ENCODE measurements at places on chromosomes 16 and 17.

GRCh38 chr16:50093607-50094539 lies 28.1 kb downstream of the HEATR3 start:
- no peak for DNase-seq

GRCh38 chr17:69434164-69434579 lies 19.7 kb downstream of the MAP2K6 start:
- DNase-seq: peak; percentile 9

- DNase-seq: no peak
These were observed 31.4 kb downstream of the ITGB3 start for GRCh38 chr17:47285003-47285402.

GRCh38 chr17:65914784-65915342 lies 277.1 kb downstream of the CEP112 start:
- DNase-seq: no peak

DNA sequence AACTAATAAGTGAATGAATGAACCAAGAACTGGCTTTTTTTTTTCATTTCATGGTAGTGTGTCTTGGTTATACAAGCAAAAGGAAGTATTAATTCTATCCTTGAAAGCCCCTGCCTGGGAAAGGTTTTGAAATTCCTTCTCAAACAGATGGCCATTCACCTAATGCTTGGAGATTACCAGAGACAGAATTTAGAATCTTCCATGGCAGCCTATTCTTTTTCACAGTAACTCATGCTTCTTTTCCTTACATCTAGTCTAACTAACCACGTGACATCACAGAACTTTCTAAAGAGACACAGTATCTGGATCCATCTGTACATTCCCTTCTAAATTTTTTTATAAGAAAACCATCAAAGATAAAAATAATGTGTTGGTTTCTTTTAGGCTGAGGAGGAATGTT lies 151.6 kb downstream of the FTO start:
- no peak for DNase-seq

DNA sequence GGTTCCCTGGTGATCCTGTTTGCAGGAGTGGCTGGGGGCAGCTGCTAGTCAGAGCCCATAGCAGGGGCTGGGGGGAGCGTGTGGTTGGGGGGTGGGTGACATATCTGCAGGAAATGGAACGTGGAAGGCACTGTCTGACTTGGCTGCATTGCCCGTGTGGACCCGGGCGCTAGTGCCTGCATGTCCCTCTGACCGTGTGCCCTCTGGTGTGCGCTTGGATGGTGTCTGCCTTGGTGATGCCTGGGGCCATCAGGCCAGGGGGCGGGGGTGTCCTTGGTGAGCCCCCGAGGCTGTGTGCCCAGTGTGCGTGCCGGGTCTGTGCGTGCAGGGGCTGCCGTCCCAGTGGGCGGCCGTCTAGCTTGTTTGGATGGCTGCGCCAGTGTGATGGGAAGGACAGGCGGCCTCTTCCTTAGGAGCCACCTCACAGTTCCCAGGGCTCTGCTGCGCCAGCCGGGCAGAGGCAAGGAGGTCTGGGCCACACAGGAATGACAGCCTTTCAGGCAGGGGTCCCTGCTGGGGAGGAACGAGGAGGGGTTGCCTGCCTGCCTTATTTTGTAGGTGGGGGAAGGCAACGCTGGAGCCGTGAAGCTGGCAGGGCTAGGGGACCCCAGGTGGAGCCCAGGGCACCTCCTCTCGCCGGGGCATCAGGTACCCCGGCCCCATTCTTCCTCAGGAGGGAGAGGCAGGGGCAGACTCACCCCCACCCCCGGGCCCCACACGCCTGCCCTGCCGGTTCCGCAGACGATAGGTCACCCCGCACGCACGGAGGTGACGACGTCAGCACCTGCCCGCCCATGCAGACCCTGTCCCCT lies 693 bp downstream of the NDRG4 start:
- DNase-seq: no peak

- no peak for DNase-seq
These were observed 83.1 kb downstream of the SEC14L1 start for GRCh38 chr17:77223642-77224420.

- DNase-seq: no peak
These were observed 182.4 kb downstream of the TOX3 start for GRCh38 chr16:52364500-52364899.

DNA sequence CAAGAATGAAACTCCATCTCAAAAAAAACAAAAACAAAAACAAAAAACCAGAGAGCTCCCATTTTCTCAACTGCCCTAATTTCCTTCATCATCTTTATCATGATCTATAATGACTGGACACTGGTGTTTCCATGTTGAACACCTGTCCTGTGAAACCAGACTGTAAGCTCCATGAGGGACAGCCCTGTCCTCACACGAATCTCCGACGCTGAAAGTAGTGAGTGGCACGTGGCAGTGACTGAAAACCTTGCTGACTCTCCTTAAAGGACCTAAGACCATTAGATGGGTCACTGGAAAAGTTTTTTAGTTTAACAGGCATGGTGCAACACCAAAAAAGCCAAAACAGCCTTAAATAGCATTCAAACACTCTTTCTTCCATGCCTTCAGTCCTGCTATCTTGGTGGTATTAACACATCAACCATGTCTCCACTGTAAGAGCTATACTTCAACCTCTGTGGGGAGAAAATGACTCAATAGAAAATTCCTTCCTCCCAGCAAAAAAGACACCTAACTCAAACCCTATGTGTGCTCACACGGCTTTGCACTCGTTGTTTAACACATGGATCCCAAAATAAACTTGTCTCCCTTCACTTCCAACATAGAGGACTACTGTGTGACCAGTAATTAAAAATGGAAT lies 8.3 kb downstream of the AXIN2 start:
- DNase-seq: no peak

DNA sequence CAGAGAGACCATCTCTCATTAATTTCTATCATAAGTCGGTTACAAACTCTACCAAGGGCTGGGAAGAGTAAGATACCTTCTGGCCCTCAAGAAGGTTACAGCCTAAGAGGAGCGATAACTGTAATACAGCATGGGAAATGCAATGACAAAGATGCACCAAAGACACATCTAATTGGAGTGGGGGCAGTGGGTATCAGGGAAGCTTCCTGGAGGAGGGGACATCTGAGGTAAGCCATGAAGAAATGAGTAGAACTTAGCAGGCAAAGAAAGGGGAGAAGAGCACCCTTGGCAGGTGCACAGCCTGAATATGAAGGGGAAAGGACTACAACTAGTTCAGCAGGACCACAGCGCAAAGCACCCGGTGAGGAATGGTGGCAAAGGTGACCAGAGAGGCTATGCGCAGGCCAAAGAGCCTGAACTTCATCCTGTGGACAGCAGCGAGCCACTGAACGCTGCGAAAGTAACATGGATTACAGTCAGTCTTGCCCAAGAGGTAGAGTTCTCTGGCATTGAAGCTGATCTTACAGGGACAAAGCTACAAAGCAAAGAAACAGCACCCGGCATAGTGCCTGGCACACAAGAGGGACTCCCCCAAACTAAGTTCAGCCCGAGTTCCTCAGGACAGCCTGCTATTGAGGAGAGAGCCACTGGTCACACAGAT lies 2.8 kb downstream of the TBC1D10B start:
- no peak for DNase-seq

DNA sequence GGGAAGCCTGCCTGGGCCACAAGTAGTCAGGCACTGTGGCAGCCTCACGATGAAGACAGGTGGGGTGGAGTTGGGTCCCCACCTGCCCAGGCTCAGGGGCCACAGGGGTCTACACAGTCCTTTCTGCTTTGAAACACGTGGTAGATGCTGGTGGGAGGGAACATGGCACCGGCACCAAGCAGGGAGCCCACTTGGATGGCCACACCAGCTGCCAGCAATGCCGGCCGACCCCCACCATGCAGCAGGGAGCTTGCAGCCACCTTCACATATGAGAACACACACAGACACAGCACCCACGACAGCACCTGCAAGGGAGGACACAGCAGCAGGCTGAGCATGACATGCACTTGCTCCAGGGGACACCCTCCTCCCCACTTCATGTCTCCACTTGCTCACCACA lies 2.4 kb downstream of the SLC52A1 start:
- no peak for DNase-seq
